Caco-2 (cell line): ENCODE measurements at places on chromosomes 6 and 20.

DNA sequence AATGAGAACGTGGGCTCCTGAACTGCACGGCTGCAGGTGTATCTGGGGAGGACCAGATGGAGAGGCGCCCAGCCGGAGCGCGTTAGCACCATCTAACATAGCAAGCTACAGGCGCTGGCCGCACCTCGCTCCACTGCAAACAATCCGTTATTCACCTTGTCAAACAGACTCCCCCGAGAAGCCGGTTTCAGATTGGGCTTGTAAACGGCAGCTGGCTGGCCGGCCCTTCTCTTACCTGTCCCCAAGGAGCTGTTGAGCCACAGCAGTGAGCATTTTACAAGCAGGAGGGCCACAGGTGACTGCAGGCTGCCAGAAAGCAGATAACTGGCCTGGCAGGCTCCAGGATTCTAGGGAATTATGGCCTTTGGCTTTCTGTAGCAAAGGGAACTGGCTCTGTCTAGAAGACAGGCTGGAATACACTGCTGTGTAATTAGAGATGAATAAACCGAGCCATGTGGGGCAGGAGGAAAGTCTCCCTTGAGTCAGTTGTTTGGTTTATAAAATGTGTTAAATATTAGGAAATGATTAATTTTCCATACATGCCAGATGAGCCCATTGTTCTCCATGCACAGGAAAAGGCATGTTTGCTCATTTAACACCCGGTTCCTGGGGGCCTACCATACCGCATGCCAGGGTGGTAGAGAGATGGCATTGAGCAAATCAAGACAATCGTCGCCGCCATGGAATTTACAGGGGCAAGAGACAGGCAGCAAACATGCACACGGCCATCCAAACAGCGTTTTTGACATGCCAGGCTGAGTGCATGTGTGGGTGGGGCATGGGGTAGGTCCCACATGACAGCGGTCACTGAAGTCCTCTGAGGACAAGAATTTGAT is 159.3 kb downstream of the NFATC2 start:
- no peaks in the 10 kb centered on the region for H3K36me3 ChIP-seq
- H3K27me3 ChIP-seq, result no peaks in the 10 kb centered on the region
- H3K4me3 ChIP-seq, result no peak overlapping the region
- DNase-seq, result peak; percentile 68

- H3K36me3 ChIP-seq, result no peaks in the 10 kb centered on the region
- H3K27me3 ChIP-seq, result no peaks in the 10 kb centered on the region
- H3K4me1 ChIP-seq, result no peaks in the 10 kb centered on the region
- no peak overlapping the region for H3K27ac ChIP-seq
Observed at GRCh38 chr6:126266664-126267063, 73.3 kb upstream of the CENPW start.

DNA sequence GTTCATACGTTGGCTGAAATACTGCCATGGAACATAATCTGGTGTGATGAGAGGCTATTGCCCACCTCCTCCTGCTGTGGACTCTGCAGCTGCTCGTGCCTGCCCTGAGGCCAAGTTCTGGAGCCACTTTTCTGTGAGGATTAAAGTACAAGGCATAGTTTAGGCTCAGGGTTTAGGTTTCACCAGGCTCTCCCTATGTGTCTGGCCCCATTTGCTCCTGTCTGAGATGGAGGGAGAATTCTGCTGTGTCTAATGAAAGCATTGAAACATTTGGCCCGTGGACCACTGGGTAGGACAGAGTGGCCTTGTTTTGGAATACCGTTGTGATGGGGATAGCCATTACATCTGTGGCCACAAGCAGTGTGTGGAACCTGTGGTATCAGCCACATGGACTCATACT is 5.9 kb downstream of the WRNIP1 start:
- no peak for DNase-seq
- no peak overlapping the region for H3K4me3 ChIP-seq
- no peaks in the 10 kb centered on the region; the same call in 1 of the 2 replicates for H3K36me3 ChIP-seq
- H3K4me1 ChIP-seq, result no peaks in the 10 kb centered on the region; the same call in 1 of the 2 replicates
- no peak overlapping the region for H3K27ac ChIP-seq
- H3K27me3 ChIP-seq, result no peaks in the 10 kb centered on the region

DNA sequence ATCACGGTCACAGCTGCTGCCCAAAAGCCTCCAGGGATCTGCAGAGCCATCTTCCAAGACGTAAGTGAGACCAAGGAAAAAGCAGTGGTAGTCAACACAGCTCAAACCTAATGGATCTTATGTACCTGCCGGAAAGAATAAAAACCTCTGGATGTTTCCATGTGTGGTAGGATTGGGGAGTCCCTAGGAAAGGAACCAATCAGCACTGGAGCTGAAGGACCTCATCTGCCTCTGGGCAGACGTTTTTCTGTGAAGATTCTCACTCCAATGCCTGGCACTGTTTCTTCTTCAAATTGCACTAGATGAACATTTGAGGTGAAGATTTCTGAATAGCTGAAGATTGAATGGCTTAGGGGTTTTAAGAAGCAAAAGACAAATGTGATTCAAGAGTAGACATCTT is at the start of gene HLA-DQB2:
TSS of gene HLA-DQB2 (minus strand) at position 112 of the 400 bp plus-strand sequence. CDS start at position 50, 62 bp downstream.
- no peak within 1 kb of the TSS for H3K27ac ChIP-seq
- no peak within 1 kb of the TSS for H3K4me3 ChIP-seq
- no peaks in the 10 kb centered on the region; the same call in 1 of the 2 replicates for H3K27me3 ChIP-seq
- H3K4me1 ChIP-seq, result no peaks in the 10 kb centered on the region
- no peaks in the 10 kb centered on the region for H3K36me3 ChIP-seq

- H3K4me3 ChIP-seq, result no peak overlapping the region
- H3K27ac ChIP-seq, result no peak overlapping the region
- no peaks in the 10 kb centered on the region for H3K4me1 ChIP-seq
- DNase-seq, result no peak
Observed at GRCh38 chr20:20447196-20447595, 79.3 kb downstream of the INSM1 start.

GRCh38 chr20:49821870-49822331 is 9.3 kb downstream of the SLC9A8 start:
- H3K4me3 ChIP-seq, result no peak overlapping the region
- H3K36me3 ChIP-seq, result peaks cover 3% of the 10 kb centered on the region
- H3K4me1 ChIP-seq, result no peaks in the 10 kb centered on the region
- no peak overlapping the region for H3K27ac ChIP-seq
- H3K27me3 ChIP-seq, result no peaks in the 10 kb centered on the region

DNA sequence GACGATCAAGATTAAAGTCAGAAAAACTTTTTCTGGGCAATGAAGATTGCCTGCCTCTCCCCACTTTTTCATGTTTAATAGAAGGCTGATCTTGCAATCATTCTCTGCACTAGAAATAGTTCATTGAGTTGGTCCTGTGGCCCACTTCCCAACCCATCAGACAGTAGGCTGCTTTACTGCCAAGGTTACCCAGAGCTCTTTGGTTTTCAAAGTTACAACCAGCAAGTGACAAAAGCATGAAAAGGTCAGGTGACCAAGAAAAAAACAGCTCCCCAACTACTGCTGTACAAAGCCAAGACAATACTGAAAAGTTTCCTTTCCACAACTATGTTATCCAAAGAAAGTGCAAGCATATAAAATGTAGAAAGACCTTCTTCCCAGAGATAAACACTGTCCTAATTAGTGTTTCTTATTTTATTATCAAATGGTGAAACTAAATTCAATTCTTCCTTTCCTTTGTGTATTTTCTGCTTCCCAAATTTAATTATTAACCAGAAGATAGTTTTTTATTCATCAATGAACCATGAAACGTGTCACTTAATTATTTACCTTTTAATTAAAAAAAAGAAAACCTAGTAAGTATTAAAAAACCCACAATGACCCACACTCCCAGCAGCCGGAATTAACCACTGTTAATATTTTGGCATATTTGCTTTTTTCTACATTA is 16.6 kb downstream of the DNAAF9 start:
- H3K4me3 ChIP-seq, result no peak overlapping the region
- no peaks in the 10 kb centered on the region for H3K4me1 ChIP-seq
- no peaks in the 10 kb centered on the region for H3K36me3 ChIP-seq
- no peaks in the 10 kb centered on the region for H3K27me3 ChIP-seq

DNA sequence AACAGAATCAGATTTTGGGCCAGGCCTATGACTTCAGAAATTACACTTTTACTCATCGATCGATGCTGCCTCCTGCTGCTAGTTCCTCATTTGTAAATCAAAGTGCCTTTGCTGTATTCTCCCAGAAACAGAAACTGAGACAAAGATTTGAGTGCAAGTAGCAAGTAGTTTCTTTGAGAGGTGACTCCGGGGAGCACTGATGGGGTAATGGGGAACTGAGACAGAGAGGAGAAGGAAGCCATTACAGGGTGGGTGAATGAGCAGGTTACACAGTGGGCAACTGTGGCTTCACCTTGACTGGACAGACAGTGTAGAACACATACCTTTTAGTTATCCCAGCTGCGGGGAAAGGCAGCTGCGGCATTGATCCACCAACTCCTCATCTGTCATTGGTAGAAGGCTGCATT is 9.7 kb upstream of the CD40 start:
- peaks cover 4% of the 10 kb centered on the region; the same call in 1 of the 2 replicates for H3K27me3 ChIP-seq
- no peak overlapping the region for H3K4me3 ChIP-seq
- H3K27ac ChIP-seq, result no peak overlapping the region
- H3K36me3 ChIP-seq, result no peaks in the 10 kb centered on the region
- DNase-seq, result no peak

- H3K4me3 ChIP-seq, result no peak overlapping the region
- H3K4me1 ChIP-seq, result no peaks in the 10 kb centered on the region
- no peaks in the 10 kb centered on the region for H3K27me3 ChIP-seq
- no peaks in the 10 kb centered on the region for H3K36me3 ChIP-seq
- H3K27ac ChIP-seq, result no peak overlapping the region
Observed at GRCh38 chr6:72260489-72260888, 361.4 kb upstream of the KCNQ5 start.

DNA sequence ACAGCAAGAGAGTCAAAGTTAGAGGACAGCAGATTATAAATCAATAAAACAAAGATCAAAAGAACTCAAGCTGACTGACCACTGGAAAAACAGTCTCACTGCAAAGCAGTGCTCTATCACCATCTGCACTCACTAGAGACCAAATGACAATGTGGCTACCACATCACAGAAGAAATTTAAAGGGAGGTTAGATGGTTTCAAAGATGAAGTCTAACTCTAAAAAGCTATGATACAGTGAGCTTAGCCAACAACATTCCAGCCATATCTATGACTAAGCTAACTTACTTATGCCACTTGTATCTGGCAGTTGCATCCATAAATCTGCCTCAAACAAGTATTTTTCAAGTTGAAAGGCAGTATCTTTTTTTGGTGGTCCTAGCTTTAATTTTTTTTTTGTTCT is 68.6 kb downstream of the ARHGAP18 start:
- H3K36me3 ChIP-seq, result no peaks in the 10 kb centered on the region
- no peak overlapping the region for H3K27ac ChIP-seq
- H3K4me3 ChIP-seq, result no peak overlapping the region
- DNase-seq, result no peak
- no peaks in the 10 kb centered on the region for H3K27me3 ChIP-seq
- peaks cover 66% of the 10 kb centered on the region for H3K4me1 ChIP-seq

DNA sequence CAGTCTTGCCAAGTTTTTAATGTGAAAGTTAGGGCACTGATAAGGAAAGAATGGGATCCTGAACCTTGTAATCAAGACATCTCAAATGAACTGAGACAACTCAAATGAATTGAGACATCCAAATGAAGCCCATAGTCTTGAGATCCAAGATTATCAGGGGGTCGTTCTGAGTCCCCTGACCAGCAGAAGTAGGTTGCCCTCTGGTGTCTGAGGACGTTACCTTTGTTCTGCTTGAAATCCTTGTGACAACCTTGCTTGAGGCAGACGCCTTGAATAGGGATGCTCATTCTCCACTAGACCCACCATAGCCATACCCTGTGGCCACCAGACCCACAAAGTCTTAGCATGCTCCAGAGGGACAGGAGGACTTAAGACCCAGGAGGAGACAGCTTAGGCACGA is 37.7 kb downstream of the ZBTB9 start:
- no peaks in the 10 kb centered on the region for H3K27me3 ChIP-seq
- no peak overlapping the region for H3K27ac ChIP-seq
- no peaks in the 10 kb centered on the region for H3K36me3 ChIP-seq
- H3K4me1 ChIP-seq, result peaks cover 8% of the 10 kb centered on the region
- H3K4me3 ChIP-seq, result no peak overlapping the region

- no peak overlapping the region for H3K27ac ChIP-seq
- no peaks in the 10 kb centered on the region for H3K27me3 ChIP-seq
- H3K4me1 ChIP-seq, result no peaks in the 10 kb centered on the region
Observed at GRCh38 chr6:116323863-116324262, 44.1 kb upstream of the TSPYL1 start.

GRCh38 chr6:357791-358341 is 33.7 kb upstream of the IRF4 start:
- no peak overlapping the region for H3K4me3 ChIP-seq
- no peaks in the 10 kb centered on the region for H3K4me1 ChIP-seq
- H3K36me3 ChIP-seq, result no peaks in the 10 kb centered on the region

DNA sequence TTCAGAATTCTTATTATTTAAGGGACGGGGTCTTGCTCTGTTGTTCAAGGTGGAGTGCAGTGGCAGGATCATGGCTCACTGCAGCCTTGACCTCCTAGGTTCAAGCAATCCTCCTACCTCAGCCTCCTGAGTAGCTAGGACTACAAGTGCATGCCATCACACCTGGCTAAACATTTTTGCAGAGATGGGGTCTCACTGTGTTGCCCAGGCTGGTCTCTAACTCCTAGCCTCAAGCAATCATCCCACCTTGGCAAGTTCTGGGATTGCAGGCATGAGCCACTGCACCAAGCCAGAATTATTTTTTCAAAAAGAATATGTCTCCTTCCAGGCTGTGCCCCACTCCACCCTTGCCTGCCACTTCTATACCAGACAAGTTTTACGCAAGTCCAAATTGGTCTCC is 190.1 kb upstream of the SUPT3H start:
- H3K4me3 ChIP-seq, result no peak overlapping the region
- H3K36me3 ChIP-seq, result no peaks in the 10 kb centered on the region
- no peak for DNase-seq
- no peaks in the 10 kb centered on the region for H3K27me3 ChIP-seq
- peaks cover 22% of the 10 kb centered on the region for H3K4me1 ChIP-seq
- H3K27ac ChIP-seq, result no peak overlapping the region

GRCh38 chr6:227812-228338 is 64.4 kb upstream of the DUSP22 start:
- H3K4me1 ChIP-seq, result no peaks in the 10 kb centered on the region
- H3K27me3 ChIP-seq, result no peaks in the 10 kb centered on the region; the same call in 1 of the 2 replicates
- no peak for DNase-seq
- no peak overlapping the region for H3K4me3 ChIP-seq
- no peak overlapping the region for H3K27ac ChIP-seq
- H3K36me3 ChIP-seq, result no peaks in the 10 kb centered on the region

DNA sequence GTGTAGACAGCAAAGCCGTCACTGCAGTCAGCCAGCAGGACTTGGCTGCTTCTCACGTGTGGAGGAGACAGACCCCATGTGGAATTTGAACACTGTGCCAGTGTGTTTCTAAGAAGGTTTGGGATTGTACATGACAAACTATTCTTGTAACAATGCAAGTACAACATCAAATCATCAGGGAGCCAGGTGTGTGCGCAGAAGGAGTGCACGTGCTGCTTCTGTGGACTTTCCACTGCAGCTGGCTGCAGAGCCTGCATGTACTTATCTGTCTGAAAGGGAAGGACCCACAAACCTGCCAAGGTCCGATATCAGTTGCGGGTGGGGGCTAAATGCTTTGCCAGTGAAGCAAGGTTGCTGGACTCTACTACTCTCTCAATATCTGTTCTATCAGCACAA is 211.6 kb downstream of the WDR27 start:
- no peaks in the 10 kb centered on the region for H3K27me3 ChIP-seq
- no peak for DNase-seq
- no peaks in the 10 kb centered on the region for H3K36me3 ChIP-seq

- no peaks in the 10 kb centered on the region for H3K4me1 ChIP-seq
- no peak overlapping the region for H3K4me3 ChIP-seq
- H3K36me3 ChIP-seq, result no peaks in the 10 kb centered on the region
- H3K27ac ChIP-seq, result no peak overlapping the region
Observed at GRCh38 chr20:46774943-46775560, 65.6 kb downstream of the SLC2A10 start.
